AG10803 (cell line): ENCODE measurements at places on chromosomes 5 and 9.

DNA sequence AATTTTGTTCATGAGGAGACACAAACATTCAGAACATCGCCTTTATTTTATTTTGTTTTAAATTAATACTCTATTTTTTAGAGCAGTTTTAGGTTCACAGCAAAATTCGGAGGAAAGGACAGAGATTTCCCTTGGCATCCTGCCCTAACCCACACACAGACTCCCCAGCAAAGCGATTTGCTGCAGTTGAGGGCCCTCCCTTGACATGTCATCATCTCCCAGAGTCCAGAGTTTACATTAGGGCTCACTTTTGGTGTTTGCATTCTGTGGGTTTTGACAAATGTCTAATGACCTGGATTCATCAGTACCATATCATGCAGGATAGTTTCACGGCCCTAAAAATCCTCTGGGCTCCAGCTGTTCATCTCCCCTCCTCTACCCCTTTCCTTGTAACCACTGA lies 33.6 kb upstream of the COL5A1 start:
- peak; percentile 54 for DNase-seq

DNA sequence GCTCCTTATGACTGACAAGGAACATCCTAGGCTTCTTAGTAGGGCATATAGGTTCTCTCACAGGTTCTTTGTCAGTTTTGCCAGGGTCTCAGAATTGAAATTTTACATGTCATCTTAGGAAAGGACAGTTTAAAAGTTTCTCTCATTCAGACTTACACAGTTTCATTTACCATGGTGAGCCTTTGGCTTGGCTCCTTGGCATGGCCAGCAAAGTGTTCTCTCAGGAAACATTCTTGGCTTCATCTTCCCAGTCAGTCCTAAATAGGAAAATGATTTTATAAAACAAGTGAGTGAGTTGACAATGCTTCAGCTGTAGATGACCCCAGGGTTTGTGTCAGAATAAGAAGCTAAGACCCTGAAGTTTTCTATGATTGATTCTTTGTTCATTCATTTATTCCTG lies 191.6 kb downstream of the PCSK5 start:
- DNase-seq, result no peak

- DNase-seq, result peak; percentile 6
Measured at GRCh38 chr5:163943546-163943945, 438.1 kb downstream of the MAT2B start.

- DNase-seq, result no peak
Measured at GRCh38 chr5:107242411-107243219, 428.1 kb downstream of the EFNA5 start.

DNA sequence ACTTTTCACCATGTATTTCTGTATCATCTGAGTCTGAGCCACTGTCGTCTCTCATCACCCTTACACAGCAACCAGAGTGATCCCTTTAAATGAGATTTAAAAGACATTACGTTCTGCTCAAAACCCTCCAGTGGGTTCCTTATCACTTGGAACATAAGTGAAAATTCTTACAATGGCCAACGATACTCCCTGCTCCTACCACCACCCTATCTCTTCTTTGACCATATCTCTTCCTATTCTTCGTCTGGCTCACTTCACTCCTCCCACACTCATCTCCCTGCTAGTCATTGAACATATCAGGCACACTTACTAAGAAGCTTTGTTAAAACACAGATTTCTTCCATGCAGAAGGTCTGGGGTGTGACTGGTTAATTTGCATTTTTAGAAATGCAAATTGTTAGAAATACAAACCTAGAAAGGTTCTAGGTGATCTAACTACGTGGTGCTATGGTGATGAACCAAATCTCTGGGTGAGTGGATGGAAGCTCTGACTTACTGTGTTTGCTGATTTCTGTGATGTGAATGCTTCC lies 166.6 kb upstream of the CD180 start:
- DNase-seq, result no peak

DNA sequence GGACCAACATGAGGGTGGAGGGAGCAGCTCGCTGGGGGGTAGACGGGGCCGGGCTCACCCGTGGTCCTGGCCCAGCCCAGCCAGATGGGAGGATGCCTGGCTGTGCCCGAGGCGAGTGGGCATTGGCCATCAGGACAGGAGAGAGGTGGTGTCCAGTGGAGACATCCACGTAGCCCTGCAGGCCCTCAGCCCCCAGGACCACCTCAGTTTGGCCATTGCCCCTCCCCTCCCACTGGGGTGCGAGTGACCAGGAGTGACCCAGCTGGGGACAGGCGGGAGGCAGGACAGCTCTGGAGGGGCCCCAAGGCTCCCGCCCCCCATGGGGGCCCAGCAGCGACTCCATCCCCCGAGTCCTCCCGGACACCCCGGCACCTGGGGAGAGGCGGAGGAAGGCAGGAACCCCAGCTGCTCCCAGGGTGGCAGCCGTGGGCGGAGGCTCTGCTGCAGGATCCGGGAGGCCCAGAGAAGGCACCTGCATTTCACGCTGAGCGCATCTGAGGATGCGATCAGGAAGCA lies 8.3 kb downstream of the NOXA1 start:
- DNase-seq, result no peak

DNA sequence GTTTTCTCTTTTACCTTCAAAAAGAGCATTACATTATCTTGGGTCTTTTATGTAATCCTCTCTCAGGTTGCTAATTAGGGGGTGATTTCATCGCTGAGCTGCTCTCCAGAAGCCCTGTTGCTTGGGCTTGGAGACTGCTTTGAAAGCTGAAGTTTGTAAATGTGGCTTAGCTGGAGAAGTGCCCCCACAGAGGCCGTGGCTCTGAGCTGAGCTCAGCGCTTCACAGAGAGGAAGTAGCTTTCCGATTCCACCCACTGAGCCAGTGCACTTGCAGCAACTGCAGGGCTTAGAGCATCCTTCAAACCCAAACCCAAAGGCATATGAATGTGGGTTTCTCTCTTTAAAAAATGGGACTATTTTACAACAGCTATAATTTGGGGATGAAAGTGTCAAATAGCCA lies 13.7 kb upstream of the NXNL2 start:
- DNase-seq, result no peak

GRCh38 chr9:134486596-134486995 lies 155.0 kb upstream of the COL5A1 start:
- DNase-seq, result no peak

- no peak for DNase-seq
Measured at GRCh38 chr5:172064358-172064757, 57.9 kb upstream of the FBXW11 start.

- no peak for DNase-seq
Measured at GRCh38 chr9:127855522-127855921, 1.1 kb upstream of the ENG start.

DNA sequence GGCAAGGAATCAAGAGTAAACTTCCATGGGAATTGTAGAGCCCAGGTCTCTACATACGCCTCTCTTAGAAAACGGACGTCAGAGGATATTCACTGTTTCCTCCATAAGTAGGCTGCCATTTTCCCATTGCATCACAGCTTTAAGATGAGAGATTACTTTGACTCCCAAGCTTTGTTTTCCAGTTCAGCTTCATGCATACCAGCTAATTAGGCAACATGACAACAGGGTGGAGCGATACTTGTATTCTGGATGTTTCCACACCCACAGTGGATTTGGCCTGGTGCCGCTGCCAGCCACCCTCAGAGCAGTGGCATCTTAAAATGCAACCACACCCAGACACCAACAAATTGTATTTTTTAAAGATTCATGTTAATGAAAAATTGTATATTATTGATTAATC lies 20.9 kb upstream of the SPINK5 start:
- no peak for DNase-seq

- DNase-seq, result no peak
Measured at GRCh38 chr9:117771136-117771535, 66.9 kb downstream of the TLR4 start.

GRCh38 chr5:172421020-172421419 lies 33.3 kb downstream of the SH3PXD2B start:
- DNase-seq, result no peak

- no peak for DNase-seq
Measured at GRCh38 chr5:30997681-30998080, 195.8 kb upstream of the CDH6 start.

DNA sequence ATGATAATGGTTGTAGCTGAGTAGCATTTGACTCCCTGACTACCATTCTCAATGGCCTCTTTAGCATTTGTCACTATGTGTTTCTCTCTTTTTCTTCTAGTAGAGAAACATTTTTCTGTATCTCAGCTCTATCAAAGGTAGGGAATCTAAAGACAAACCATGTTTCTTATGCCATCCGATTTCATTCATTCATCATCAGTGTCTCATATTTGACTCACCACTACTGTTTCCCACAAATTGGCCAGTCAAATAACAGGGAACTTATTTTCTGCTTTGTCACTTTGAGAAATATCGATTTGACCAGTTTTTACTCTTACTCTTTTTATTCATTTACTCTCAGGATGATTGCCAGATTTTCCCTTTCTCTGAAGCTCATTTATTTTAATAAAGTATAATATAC lies 282.3 kb downstream of the TMEM167A start:
- no peak for DNase-seq

DNA sequence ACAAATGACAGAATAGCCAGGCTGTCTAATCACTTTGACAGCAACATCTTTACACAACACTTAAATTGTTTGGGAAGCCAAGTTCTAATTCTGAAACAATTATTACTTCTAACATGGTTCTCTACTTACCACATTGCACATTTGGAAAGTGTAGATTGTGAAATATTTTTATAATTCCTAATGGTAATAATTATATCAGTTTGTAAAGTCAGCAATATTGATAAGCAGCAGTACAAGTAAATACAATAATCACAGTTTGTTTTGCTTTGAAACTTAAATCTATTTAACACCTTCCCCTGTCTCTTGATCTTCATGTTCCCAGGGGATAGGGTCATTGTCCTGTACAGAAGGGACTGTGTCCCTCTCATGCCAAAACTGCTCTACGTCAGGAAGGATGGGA lies 1.4 kb downstream of the GPR151 start:
- DNase-seq, result no peak

DNA sequence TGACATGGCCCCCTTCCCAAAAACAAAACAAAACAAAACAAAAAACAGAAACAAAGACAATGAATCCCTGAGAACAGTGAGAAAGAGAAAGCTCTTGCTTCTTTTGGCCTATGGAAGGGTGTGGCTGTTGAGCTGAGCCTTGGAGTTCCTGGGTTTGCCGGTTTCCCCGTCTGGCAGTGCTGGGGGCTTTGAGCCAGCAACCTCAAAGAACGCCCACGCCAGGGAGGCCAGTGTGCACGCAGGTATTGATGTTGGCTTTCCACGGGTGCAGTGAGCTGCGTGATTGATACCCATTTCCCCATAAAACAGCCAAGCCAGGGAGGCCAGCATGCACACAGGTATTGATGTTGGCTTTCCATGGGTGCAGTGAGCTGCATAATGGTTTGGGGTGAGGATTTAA lies 8.3 kb upstream of the LCN1 start:
- no peak for DNase-seq

DNA sequence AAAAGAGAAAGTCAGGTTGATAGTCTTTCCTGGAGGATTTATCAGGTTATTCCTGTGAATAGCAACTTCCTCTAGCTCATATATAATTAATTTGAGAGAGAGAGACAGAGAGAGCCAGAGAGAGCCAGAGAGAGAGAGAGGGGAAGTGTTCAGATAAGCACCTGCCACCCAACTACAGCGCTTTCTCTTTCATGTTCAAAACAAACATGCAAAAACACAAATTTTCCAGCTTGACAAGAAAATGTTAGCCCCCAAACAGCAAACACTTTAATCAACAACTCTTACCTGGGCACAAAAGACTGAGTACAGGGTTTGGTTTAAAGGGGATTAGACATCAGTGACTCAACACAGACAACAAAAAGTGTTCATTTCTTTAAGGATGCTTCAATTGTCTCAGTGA lies 61.7 kb upstream of the PLPP6 start:
- no peak for DNase-seq

DNA sequence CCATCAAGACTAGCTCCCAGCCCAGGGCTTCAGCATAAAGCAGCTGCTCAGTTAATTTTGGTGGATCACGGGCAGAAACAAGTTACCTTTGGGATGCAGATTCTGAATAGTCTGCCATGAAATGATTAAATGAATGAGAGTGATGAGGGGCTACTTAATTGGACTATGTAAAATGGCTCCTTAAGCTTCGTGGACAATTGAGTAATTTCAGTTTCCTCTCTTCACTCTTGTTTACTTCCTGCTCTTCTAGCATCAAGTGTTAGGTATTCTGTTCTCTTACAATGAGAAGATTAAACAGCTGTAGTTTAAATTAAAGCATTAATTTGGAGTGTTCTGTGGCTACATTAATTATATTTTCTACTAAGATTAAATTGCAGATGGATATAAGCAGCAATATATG lies 28.1 kb downstream of the PIK3R1 start:
- no peak for DNase-seq

DNA sequence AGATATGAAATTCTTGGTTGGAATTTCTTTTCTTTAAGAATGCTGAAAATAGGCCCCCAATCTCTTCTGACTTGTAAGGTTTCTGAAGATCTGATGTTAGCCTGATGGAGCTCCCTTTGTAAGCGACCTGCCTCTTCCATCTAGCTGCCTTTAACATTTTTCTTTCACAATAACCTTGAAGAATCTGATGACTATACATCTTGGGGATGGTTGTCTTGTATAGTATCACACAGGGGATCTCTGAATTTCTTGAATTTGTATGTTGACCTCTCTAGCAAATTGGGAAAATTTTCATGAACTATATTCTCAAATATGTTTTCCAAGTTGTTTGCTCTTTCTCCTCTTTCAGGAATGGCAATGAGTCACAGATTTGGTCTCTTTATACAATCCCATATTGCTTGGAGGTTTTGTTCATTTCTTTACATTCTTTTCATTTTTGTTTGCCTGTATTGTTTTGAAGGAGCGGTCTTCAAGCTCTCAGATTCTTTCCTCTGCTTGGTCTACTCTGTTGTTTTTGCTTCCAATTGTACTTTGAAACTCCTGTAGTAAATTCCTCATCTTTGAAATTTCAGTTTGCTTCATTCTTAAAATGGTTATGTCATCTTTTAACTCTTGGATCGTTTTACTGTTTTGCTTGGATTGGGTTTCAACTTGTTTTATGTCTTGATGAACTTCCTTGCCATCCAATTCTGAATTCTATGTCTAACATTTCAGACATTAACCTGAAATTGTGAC lies 245.2 kb upstream of the TARS1 start:
- peak; percentile 89 for DNase-seq

DNA sequence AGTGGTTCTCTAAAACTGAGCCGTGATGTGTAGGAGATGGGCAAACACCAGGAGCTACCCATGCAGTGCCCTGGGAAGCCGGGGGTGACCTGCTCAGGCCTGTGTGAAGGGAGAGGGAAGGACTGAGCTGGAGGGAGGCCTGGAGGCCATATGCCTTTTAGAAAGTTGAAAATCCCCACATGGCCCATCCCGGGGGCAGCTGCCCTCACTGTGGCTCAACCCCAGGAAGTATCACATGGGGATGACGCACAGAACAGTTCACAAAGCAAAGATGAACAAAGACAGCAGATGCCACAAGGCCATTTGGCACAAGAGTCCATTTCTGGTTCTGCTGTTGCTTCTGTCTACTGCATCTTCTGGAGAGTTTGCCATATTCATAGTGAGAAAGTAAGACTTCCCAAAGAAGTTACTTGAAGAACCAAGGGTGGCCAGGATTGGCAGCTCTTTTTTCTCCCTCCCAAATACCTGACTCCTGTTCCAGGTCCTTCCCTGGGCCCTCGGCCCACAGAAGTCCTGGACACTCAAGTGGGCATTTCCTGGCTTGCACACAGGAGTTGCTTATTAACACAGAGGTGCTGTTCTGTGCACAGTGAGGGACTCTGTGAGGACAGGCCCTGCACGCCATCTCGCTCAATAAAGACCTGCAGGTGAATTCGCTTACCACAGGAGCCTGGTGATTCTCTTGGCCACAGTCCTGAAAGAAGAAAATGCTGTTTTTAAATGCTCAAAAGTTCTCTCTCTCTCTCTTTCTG lies 25.1 kb downstream of the ACSL6 start:
- DNase-seq, result peak; percentile 8
